ENCODE measurements at places on chromosomes 7 and 10.

- no peak for DNase-seq
Observed at GRCh38 chr10:81724431-81724830, 150.6 kb upstream of the NRG3 start.

DNA sequence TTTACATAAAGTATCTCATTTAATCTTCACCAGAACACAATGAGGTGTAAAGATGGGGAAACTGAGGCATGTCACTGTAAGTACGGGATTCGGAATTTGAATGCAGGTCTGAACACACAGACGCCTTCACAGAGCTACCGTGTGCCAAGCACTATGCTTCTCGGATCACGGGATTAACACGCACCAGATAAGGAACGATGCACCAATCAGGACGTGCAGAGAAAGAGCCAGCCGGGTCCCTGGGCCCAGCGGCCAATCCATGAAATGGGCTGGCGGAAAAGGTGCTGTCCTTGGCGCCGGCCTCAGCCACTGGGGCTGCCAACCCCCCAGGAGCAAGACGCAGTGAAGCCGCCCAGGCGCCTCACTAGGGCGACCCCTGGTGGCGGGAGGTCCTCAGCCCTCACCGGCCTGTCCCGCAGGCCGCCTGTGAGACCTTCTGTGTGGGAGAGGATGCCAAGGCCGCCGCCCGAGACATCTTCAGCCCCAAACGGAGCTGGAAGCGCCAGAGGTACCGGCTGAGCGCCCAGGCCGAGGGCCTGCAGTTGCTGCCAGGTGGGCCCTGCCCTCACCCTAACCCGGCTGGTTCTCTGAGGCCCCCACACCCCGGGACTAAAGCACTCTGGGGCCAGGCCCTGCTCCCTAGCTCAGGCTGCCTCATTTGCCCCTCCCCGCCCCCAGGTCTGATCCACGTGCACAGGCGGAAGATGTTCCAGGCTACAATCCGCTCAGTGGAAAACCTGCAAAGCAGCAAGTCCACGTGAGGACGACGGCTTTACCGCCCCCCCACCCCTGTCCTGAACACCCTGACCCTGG is 15.6 kb downstream of the ATG9B start:
- peak; percentile 27 for DNase-seq

DNA sequence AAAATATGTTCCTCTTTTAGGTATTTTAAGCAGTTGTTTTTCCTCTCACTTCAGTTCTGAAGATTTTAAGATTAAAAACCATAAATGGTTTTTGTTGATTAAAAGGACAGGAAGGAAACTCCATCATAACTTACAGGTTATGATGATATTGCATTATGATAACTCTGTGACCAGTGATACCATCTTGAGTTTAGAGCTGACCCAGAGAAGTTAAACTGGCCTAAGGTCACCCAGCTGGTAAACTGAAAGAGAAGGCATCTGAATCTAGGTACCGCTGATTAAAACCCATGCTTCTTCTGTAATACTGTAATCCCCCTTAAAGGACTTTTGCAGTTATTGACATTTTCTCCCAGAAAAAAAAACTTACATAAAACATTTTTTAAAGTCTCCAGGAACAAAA is 29.6 kb downstream of the LOXL4 start:
- no peak for DNase-seq

GRCh38 chr7:102404005-102404861 is 8.1 kb downstream of the PRKRIP1 start:
- peak; percentile 48 for DNase-seq

- DNase-seq = no peak
Observed at GRCh38 chr7:158246272-158246959, 341.2 kb downstream of the PTPRN2 start.

DNA sequence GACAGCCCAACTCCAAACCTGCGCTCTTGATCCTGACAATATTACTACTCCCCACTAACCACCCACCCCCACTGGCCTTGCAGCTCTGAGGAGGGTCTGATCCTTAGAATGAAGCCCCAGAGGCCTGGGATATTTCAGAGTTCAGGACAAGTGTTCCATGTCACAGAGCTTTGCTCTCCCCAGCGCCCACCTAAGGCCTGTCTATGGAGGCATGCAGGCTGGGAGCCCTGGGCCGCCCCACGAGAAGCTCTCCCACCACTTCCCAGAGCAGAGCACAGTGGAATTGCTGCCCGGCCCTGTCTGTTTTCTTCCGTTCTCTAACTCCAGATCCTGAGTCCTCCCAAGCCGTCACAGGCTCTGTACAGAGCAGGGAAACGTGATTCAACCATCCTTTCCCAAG is 74.6 kb downstream of the COL13A1 start:
- DNase-seq = no peak

GRCh38 chr10:79244841-79245504 is 102.3 kb upstream of the PPIF start:
- DNase-seq = no peak

- DNase-seq = no peak
Observed at GRCh38 chr7:135273581-135273980, 39.9 kb downstream of the STRA8 start.

- DNase-seq = no peak
Observed at GRCh38 chr7:50978633-50979215, 196.0 kb upstream of the GRB10 start.

- no peak for DNase-seq
Observed at GRCh38 chr10:19417740-19418139, 369.1 kb downstream of the MALRD1 start.

DNA sequence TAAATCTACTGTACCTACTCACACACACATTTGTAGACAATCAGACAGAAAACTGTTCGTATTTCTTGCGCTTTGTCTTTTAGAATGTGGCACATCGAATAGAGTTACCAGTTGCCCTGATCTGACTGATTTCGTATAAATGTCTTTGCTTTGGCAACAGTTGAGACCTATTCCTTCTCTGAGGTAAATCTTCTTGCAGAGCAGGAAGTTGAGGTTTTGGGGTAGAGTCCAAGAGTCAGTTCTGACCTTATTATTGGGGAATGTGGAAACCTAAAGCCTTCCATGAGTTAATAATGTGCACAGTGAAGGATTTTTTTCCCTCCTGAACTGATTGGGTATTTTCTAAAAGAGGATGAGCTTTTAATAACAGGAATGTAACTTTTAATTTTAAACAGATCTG is 135.3 kb downstream of the KIAA1217 start:
- DNase-seq = no peak

DNA sequence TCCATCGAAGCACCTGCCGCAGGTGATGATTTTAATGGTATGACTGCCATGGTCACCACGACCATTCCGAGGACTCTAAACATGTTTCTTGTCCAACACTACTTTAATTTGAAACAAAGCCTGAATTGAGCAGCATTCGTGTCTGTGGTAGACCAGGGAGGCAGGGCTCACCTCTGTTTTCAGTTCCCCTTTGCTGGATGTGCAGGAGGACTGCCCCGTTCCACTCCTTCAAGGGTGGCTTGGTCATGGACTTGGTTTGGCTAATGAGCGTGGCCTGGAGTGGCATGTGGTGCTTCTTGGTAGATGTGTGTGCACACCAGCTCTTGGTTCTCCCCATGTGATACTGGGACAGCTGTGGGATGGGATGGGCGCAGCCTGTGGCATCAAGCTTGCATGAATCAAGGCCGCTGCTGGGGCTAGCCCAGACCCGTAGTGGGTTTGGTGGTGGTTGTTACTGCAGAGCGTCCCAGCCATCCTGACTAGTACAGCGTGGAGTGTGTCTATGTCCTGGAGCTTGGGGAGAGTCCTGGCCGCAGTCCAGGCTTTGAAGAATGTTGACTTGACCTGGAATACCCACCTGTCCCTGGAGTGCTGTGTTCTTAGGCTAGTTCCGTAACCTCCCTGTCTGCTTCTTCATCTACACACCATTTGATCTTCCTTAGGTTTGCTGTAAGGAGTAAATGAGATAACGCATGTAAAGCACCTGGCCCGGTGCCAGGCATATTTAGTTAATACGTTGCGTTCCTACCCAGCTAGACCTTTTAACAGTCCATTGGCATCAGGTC is 34.8 kb downstream of the MGMT start:
- no peak for DNase-seq

DNA sequence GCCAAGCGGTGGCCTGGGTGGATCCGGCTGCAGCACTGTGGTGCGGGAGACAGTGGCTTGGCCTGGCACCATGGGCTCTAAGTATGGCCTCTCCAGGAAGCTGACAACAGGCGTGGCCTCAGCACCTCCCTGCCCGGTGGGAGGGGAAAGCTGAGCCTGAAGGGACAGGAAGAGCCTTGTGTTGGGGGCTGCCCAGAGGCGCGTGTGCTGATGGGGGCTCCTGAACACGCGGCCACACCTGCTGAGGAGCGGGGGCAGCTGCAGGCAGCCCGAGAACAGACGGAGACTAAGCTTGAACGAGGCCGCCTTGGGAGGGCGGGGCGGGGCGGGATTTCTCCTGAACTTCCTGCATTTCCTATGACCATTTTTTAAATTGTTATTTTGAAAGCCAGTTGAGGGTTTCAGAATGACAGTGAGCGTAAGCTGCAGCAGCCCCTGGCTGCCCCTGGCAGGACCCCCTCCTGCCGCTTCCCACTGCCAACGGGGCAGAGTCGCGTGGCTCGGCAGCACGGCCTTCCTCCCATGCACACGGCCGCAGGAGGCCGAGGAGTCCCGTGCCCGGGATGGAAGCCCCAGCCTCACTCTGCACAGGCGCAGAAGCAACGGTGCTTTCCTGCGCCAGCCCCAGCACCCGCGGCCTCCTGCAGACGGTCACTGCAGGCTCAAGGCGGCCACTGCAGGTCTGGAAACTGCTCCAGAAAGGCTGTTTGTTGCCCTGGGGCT is 43.2 kb downstream of the DPYSL4 start:
- DNase-seq = no peak

GRCh38 chr10:44010873-44011602 is 362.4 kb upstream of the ZNF32 start:
- no peak for DNase-seq

- DNase-seq = no peak
Observed at GRCh38 chr7:106418526-106418925, 133.7 kb upstream of the NAMPT start.

DNA sequence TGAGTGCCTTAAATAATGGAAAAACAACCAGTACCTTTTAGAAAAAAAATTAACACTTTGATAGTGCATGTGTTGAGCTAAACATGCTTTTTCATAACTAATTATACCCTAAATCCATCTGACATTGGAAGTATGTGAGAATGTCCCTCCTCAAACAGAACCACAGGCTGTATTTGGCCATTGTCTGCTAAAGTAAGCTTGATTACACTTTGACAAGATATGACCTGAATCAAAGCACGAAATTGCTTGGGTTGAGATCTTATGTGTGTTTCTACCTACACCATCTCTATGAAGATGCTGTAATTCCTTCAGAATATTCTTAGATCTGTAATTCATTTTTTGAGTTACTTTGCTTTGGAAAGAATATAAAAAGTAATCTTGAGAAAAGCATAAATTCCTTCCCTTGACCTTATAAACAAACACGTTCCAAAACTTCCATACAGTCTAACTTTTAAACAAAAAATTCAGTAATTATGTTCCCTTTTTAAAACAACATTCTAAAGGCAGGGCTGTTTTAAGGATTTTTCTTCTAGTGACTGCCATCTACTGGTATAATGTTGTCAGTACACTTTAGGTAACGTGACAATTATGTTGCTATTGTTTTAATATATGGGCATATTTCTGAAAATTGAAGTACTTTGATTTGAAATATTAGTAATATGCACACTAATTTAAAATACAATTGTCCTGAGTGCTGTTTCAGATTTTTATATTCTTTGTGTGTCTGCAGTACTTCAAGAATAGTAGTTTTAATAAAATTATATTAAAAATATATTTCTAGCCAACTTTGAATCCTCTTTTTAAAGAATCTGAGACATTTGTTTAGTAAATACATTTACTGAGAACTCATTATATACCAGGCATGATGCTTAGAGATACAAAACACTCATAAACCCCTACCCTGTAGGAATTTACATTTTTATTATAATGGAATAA is 20.9 kb downstream of the CD36 start:
- DNase-seq = peak; percentile 53

DNA sequence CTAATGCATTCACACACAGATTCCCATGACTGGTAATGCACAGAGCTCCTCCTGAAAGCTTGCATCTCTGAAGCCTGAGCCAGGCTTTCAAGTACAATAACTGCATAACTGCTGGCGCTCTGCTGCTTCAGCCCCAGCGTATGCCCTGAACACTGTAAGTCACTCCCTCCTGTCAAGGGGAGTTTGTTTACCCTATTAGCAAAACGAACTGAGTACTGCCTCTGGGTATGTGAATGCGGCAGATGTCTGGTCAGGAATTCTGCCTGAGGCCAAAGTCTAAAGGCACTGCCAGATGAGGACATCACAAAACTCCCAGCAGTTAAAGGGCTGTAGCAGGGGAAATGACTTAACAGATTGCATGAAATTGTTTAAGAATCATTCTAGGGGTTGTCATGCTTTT is 97.7 kb downstream of the NRCAM start:
- peak; percentile 89 for DNase-seq

- no peak for DNase-seq
Observed at GRCh38 chr7:24881623-24882022, 98.4 kb downstream of the OSBPL3 start.

- DNase-seq = no peak
Observed at GRCh38 chr10:336247-336646, 201.0 kb downstream of the ZMYND11 start.

DNA sequence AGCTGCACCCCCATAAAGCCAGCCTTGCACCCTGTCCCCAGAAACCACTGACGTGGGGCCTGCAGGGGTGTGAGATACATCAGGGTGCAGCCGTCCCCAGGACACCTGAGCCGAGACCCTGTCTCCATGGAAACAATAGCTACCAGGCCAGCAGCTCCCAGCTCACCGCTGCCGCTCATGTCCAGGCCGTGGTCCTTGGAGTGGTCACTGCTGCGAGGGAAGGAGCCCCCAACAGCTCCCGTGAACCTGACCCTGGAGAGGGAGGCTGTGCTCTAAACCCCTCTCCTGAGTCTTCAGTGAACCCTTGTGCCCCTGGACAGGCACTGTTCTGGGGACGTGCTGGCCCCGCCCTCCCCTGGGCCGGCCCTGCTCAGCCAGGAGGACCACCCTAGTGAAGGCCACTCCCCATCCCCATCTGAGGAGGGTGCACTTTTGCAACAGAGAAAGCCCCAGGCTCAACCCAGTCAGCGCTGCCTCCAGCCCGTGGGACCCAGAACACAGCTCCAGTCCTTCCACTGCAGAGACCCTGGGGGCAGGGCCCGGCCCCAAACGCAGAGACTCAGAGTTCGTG is 19.6 kb upstream of the INPP5A start:
- DNase-seq = no peak

GRCh38 chr7:91064938-91065337 is 199.3 kb upstream of the FZD1 start:
- no peak for DNase-seq

- no peak for DNase-seq
Observed at GRCh38 chr7:157017603-157018327, 7.3 kb upstream of the MNX1 start.

- no peak for DNase-seq
Observed at GRCh38 chr7:44097064-44097932, 6.8 kb upstream of the AEBP1 start.

GRCh38 chr7:151744656-151745638 is 132.0 kb downstream of the PRKAG2 start:
- DNase-seq = no peak

Data from NCI-H1092 treated with DMSO at 0.1 percent for 48 hours (cell line).